ENCODE measurements at places on chromosomes 3 and 15.

DNA sequence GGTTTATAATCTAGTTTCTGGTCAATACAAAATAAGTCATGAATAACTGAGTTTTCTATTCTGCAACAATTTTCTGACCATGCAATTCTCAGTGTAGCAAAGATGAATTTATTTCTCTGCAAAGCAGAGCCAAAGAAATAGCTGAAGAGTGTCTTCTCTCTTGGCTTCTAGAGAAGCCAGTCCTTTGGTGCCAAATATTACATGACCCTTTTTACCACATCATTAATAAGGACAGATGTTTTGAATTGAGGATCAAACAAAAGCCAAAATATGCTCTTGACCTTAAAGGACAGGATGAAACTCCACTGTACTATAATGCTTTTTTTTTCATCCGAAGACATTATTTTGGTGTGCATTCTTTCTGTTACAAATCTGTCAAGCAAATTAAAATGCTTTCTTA lies 40.2 kb upstream of the OSTN start:
- no peak for DNase-seq

DNA sequence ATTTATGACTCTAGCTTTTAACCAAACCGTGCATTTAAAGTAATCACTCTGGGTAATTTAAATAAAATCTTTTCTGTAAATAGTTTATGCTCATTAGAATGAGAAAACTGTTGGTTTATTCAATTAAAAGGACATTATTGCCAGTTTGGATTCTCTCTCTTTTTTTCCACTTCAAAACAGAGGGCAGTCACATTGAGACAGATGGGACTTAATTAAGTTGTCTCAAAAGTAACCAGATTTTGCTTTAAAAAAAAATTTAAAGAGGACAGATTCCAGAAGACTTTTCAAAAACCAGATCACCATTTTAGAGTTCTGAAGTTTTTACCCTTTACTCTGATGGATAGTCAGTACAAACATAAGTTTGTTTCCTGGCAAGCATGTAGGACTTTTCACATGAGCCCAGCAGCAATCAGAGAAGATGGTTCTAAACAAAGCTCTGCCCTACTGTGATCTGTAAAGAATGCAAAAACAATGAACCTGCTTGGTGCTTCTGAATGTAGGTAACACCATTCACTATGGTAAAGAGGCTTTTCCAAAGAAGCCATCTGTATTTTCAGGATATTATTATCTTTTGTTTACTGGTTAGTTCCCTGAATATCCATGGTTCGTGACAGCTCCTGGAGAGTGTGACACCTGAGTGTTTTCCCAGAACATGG lies 136.2 kb downstream of the LRTM1 start:
- DNase-seq: no peak

DNA sequence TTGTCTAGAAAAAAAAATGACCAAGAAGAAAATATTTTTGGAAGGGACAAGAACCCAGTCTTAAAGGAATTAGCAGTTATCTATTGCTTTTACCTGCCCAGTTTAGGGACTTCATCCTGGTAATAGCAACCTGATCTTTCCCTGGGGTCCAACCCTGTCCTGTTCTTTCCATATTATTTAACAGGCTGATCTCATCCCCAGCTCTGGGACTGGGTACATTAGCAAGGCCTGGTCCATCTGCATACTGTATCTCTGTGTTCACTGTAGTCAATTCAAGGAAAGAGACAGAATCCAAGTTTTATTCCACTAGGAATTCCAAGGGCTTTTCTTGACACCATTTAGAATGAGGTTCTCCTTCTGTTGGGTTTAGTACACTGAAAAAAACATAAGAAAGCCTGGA lies 191.7 kb upstream of the GADL1 start:
- no peak for DNase-seq

GRCh38 chr15:57769266-57769665 lies 62.8 kb downstream of the POLR2M start:
- no peak for DNase-seq

GRCh38 chr15:88661041-88661700 lies 22.4 kb downstream of the ISG20 start:
- DNase-seq: no peak

GRCh38 chr15:80034629-80035028 lies 24.8 kb upstream of the ZFAND6 start:
- DNase-seq: no peak

DNA sequence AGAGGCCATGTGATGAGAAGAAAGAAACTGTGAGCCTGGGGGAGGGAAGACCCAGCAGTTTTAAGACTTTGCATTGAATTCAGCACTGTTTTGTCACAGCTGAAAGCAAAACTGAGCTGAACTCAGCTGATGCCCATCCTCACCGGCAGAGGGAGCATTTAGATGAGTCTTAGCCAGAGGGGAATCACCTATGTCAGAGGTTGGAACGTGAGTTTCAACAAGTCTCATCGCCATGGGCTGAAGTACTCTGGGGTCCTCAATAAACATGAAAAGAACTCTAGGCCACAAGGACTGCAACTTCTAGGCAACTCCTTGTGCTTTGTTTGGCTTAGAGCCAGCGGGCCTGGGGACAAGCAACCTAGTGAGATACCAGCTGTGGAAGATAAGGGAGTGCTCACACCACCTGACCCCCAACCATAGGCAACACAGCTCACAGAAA lies 324.5 kb downstream of the TBL1XR1 start:
- peak; percentile 12 for DNase-seq

DNA sequence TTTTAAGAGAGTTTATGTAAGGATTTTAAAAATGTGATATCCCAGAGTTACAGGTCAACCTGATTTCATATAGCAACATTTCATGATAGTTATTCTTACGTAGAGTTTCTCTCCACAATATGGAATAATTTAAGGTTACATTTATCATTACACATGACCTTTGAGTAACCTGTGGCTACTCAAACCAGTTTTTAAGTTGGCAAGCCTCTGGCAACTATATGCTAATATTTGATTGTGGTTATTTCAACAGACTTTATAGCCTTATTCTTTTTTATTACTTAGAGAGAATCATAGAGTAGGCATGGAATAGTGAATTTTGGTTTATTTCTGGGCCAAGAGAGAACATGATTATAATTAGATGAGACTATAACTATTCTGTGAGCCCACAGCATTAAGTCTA lies 504.9 kb downstream of the NLGN1 start:
- no peak for DNase-seq

- no peak for DNase-seq
Observed at GRCh38 chr3:25344670-25345069, 83.4 kb upstream of the RARB start.

DNA sequence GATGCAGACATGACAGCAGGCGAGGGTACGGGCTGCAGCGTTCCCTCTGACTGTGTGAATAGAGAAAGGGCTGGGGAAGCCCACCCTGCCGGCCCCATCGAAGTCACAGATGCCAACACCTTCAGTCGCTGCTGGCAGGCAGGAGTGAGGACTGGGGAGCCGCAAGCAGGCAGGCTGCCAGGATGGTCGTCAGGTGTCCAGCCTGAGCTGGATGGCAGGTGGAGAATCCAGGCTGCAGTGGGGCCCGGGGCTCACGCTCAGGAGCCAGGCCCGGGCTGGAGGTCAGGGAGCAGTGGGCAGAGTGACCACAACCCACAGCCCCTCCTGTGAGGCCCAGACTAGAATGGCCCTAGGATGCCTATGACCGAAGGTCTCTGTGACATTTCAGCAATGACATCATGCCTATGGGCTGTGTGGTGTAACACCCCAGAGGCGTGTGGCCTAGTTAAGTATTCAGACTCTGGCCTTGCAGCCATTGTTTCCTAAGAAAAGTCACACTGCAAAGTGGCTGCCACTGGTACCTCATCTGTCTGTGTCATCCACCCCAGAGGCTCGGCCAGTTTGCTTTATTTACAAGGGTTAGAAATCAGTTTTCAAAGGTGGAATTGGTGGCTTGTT lies 15.7 kb downstream of the PRR23E start:
- no peak for DNase-seq

- no peak for DNase-seq
Observed at GRCh38 chr3:42489937-42490227, 12.6 kb upstream of the VIPR1 start.

DNA sequence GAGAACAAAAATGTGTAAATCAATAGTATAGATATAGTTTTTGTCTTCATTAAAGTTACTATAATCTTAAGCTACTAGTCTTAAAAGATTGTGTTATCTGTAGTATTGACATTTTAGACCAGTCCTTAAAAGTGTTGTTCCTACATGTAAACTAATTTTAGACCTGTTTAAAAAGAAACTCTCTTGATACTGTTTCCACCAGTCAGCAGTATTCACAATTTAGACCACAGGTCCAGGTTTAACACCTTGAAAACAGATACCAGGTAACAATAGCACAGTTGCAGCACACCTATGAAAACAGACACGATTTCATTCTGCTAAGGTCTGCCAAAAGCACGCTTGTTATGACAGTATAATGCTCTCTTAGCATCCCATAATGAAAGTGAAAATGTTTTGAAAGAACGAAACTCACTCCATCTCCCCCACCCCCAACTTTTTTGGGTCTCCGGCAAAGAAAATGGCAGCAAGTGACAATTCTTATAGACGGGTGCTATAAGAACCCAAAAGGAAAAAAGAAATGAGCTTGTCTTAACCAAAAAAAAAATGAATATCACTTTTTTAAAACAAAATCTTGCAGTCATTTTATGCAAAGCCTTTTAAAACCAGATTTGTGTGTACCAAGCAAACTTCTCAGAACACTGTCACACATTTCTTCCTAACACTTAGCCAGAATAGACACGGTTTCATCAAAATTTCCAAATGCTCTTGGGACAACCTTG lies 1.6 kb downstream of the EIF4E3 start:
- peak; percentile 33 for DNase-seq

DNA sequence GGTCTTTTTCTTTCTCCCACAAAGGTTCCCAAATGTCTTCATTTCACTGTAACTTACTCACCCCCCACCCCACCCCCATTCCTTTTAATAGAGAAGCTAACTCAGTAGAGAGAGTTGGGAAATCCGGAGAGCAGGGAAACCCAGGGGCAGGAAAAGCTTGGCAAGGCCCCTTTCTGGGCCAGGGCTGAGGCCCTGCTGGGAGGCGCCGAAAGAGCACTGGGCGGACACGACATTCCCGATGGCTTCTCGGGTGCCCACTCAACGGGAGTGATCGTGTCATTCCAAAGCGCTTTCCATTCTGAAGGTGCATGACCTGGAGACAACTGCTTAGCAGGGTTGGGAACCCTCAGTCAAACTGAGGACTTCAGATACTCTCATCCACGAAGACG lies 1.6 kb upstream of the DALRD3 start:
- no peak for DNase-seq

DNA sequence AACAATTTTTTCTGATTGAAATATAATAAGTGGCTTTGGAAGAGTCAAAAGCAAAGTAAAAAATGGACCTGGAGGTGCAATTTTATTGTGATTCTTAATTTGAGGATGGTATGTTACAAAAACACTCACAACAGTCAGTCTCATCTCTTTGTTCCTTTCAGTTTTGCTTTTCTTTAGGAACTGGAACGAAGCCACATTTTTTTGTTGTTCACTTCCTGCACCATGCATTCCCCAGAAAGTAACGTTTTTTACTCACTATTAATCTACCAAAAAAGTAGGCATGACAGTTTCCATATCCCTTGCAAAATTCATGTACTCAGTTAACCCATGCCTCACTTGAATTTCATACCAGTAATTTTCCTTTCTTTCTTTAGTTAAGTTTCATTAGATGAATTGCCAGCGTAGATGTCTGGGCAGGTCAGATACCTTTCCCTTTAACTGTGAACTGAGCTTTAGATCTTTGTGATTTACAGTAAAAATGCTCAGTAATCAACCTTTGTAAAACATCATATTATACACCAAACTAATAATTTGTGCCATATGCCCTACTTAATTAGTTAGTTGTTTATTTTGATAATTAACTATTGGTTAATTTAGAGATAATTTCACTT lies 384.3 kb downstream of the ROBO1 start:
- DNase-seq: no peak

DNA sequence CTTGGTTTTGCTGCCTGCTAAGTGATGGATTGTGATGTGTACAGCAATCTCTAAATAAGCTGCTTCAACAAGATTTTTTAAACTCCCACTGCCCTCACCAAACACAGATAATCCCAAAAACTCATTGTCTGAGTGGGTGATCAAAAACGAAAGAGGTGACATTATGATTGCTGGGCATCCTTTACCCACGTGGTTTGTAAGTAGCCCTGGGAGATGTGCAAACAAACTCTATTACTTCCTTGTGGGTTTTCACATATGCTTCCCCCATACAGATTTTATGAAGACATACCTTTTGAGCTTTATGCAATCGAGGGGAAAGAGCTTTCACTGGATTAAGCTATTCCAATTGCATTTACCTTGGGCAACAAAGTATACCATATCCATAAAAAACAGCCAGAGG lies 1000.4 kb downstream of the FHIT start:
- DNase-seq: no peak

- no peak for DNase-seq
Observed at GRCh38 chr3:76638006-76638405, 401.9 kb upstream of the ROBO2 start.

Data from stimulated activated CD4-positive, alpha-beta T cell treated with anti-CD3 and anti-CD28 coated beads, Interleukin-12 subunit alpha, Interleukin-12 subunit beta, amount 100 ng/mL, for 24 hours (primary cell).